ENCODE measurements at places on chromosomes 1 and 21. TPM values are rescaled to one million over a fixed set of nuclear protein-coding genes. Genes with fewer than 3 reads are reported as not detected.

DNA sequence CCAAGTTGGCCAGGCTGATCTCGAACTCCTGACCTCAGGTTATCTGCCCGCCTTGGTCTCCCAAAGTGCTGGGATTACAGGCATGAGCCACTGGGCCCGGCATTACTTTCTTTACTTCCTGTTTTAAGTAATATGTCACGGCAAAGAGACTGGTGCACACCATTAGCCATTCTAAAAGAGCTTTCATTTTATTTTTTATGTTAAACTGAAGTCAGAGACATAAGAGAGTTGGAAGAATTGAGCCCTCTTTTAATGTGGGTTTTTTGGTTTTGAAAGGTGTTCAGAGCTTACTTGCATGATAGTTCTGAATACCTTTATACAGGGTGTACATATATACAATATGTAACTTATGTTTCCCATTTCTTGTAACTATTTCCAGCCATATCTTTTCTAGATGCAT, 14.3 kb downstream of the CENPF start:
- no peak for DNase-seq

SLC41A1 gene
- total RNA-seq = 7.2 TPM

FTCD gene
- not detected for total RNA-seq

KRTAP13-1 gene
- not detected for total RNA-seq

DNA sequence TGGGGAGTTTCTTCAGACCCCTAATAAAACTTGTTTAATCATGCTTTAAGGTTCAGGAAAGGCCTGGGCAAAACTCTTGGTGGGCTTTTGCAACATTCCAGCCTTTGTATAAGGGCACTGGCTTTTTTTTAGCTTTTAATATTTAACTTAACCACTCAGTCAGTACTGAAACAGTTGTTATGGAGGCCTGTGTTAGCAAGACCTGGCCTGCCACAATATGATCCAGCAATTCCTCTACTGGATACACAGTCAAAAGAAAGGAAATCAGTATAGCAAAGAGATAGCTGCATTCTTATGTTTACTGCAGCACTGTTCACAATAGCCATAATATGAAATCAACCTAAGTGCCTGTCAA, 75.1 kb upstream of the COG2 start:
- DNase-seq = no peak

DNA sequence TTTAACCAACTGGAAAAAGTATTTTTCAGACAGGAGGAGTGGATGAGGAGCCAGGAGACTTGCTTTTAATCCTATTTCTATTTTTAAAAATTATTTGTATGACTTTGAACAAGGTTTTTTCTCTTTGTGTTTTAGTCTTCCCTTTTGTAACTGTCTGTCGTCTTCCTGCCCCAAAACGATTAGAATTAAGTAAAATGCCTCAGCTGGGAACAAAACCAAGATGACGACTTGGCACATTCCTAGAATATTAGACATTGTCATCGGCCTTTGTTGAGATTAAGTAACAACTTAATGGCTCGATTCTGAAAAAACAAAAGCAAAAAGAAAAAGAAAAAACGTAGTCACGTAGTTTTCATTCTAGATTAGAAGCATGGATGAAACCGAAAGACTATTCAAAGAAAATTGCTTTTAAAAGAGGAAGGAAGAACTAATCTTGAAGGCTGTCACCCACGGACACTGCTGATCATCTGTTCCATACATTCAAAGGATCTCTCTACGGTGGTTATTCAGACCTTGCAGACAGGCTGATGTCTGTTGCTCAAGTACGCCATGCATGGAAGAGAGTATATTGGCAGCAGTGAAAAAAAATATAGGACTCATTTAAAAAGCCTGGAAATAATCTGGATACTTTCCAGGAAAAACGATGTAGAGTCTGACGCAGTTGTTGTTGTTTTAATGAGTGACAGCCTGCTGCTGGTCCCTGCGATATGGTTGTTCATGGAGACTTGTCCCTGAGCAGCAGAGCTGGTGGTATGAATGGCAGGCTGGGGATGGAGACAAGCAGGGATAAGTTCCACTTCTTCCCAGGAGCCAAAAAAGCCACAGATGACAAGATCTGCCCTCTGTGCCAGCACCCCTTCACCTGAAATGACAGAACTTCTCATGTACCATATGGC, 16.8 kb downstream of the GNG4 start:
- DNase-seq = peak; percentile 24

GRCh38 chr1:66542314-66542713, 8.4 kb downstream of the SGIP1 start:
- DNase-seq = no peak

DNA sequence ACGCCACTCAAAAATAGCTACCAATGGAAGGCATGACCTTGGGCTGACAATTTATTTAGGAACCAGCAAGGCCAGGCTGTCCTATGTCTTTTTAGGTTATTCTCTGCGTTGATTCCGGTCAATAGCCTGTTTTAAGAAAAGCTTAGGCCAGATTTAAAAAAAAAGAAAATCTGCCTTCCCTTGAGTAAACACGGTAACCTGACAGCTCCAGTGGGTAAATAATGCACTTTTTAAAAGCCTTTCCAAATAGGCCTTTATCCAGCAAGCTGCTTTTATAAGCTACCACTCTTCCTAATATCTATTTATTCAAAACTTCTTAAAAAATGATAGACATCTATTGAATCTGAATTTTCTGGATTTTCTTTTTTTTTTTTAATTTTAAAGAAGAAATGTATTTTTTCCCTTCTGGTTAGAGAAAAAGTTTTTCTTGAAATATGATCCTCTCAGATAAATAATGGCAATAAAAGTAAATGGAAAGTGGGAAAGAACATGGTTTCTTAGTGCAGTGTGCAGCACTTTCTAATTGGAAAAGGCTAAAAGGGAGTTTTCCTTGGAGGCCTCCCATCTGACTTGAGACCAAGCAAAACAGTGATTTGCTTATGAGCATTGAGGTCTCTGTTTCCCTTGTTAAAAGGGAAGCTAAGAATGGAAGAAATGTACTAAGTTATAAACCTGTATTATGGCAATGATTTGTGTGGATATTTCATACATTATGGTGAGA, 281.0 kb upstream of the RUNX1 start:
- DNase-seq = no peak

ADAR gene
- 63.6 TPM for total RNA-seq

ECM1 gene
- total RNA-seq = 9.9 TPM

DNA sequence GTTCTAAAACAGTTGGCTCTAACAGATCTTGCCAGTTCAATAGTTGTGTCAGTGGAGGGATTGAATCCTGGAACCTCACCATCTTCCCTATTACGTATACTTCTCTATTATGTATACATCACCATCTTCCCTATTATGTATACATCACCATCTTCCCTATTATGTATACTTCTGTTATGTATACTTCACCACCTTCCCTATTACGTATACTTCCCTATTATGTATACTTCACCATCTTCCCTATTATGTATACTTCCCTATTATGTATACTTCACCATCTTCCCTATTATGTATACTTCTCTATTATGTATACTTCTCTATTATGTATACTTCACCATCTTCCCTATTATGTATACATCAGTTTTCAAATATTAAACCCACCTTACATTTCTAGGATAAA, 34.4 kb upstream of the HP1BP3 start:
- no peak for DNase-seq

CHODL gene
- total RNA-seq = 7.6 TPM

TXNIP gene
- total RNA-seq = 20.4 TPM

DNA sequence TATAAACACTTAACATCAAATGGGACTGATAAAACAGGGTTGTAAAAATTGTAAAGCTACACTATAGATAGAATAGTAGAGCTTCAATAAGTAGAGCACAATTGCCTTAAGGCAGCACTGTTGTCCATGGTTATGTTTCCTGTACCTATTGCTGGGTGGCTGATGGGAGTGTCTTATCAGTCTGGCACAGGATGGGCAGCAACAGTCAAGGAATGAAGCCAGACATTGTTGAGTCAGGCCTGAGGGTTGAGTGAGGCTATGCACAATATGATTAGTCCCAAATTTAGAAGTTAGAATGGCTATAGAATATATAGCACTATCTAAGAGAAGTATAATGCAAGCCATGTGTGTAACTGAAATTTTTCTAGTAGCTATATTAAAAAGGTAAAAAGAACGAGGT, 25.0 kb upstream of the CD1D start:
- DNase-seq = peak; percentile 8

ROR1 gene
- 1.4 TPM for total RNA-seq

PTCH2 gene
- total RNA-seq = not detected

- DNase-seq = peak; percentile 80
Measured at GRCh38 chr1:211579440-211580302, 710 bp upstream of the SLC30A1 start.

GRCh38 chr1:153698923-153699714, 20.6 kb downstream of the NPR1 start:
- peak; percentile 30 for DNase-seq

GRCh38 chr1:167905182-167905581, 8.8 kb downstream of the ADCY10 start:
- DNase-seq = no peak

PRAMEF1 gene
- total RNA-seq = not detected
